ENCODE measurements at places on chromosomes 2 and 18. TPM values are rescaled to one million over a fixed set of nuclear protein-coding genes. Genes with fewer than 3 reads are reported as not detected.

TACR1 gene
- 1.8 TPM for total RNA-seq

GRCh38 chr2:189350540-189351209 is 90.6 kb upstream of the WDR75 start:
- DNase-seq = no peak

- no peak for DNase-seq
These were observed 62.1 kb upstream of the REL start for GRCh38 chr2:60819155-60819862.

CRYGA gene
- total RNA-seq = not detected

- no peak for DNase-seq
These were observed 252.1 kb downstream of the LDLRAD4 start for GRCh38 chr18:13470516-13471197.

DNA sequence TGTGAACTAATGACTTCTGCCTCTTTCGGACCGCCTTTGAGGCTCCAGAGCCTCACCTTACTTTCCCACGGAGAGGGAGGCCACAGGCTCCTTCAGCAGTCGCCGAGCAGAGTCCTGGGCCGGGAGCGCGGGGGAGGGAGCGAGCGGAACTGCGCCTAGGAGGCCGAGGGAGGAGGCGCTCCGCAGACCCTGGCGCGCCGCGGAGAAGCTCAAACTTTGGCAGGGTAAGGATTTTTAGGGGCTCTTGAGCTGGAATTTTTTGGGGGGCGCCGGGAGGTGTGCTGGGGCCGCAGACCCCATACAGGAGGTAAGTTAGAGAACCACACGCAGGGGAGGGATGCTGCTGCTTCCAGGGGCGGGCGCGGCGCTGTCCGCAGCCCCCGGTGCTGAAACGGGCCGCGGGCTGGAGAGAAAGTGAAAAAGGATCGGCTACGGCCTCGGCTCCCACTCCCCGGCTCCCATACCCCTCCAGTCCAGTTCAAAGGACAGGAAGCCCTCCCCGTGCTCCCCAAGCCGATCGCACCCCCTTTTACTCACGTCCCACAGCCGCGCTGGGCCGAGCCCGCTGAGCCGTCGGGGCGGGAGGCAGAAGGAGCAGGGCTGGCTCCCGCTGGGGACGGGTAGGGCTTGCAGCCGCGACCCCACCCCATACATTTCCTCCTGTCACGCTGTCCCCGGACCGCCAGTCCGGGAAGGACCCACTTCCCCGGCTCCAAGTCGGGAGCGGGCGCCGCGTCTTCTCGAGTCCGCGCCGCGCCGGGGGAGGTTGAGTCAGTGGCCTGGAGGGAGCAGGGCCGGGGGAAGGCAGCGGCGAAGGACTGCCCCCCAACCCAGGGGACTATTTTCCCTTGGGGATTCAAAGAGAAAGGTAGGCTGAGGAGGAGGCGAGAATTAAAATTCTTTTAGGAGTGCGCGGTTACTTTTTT is at the start of gene CNGA3:
Gene CNGA3, plus strand, starts transcription at position 146 of the 926 bp plus-strand sequence. CDS start 23,520 bp downstream, outside the sequence.
- no peak for DNase-seq

GRCh38 chr2:112690853-112691401 is 29.9 kb upstream of the NT5DC4 start:
- peak; percentile 27 for DNase-seq

- DNase-seq = no peak
These were observed 20.4 kb upstream of the PDCL3 start for GRCh38 chr2:100542418-100542817.

GRCh38 chr18:59861963-59862819 is 37.6 kb upstream of the PMAIP1 start:
- no peak for DNase-seq

- no peak for DNase-seq
These were observed 14.5 kb upstream of the PAPOLG start for GRCh38 chr2:60741576-60741975.

POTEI gene
- not detected for total RNA-seq

All from esophagus squamous epithelium (tissue), 5 donors.